ENCODE measurements at places on chromosomes 12 and 14. TPM values are rescaled to one million over a fixed set of nuclear protein-coding genes. Genes with fewer than 3 reads are reported as not detected.

DNA sequence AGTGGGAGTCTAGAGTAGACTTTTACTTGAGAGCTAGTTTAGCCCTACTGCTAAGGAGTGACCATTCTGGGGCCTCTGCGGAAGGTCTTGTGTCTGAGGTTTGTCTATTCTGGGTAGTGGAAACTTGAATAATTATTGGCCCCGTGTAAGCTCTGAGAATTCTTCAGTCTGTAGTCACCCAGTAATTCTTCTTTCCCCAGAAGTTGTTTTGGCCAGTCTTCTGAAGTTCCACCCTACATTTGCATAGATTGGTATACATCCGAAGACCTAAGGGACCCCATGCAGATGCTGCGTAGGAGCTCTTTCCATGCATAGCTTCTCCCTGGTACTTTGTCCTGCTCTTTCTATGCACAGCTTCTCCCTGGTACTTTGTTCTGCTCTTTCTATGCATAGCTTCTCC lies 12.8 kb downstream of the CYP46A1 start:
- no peak for DNase-seq

DNA sequence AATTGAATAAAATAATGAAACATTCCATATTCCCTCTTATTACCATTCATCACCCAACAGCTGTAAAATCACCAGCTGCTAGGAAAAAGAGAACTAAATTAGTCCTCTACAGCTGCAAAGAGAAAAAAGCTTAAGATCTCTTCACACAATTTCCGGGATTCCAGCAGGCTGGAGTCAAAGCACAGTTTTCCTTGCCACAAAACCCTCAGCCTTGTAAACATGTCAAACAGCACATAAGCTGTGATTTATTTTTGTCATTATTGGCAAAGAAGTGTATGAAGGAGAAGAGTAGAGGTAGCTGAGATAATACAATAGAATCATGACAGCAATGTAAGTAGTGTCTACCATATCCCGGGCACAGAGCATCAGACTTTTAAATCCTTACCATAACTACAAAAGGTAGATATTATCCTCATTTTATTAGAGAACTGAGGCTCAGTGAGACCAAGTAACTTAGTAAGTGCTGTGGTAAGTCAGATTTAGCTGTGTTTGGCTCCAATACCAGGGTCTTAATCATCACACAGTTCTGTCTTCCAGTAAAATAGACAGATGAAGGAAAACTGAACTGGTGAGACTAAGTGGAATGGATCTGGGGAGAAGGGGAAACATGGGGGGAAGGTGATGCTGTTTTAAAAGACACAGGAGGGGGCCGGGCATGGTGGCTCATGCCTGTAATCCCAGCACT lies 57.3 kb downstream of the NTN4 start:
- no peak for DNase-seq

RNASE1 gene
- 32.6 TPM for polyA plus RNA-seq

DNA sequence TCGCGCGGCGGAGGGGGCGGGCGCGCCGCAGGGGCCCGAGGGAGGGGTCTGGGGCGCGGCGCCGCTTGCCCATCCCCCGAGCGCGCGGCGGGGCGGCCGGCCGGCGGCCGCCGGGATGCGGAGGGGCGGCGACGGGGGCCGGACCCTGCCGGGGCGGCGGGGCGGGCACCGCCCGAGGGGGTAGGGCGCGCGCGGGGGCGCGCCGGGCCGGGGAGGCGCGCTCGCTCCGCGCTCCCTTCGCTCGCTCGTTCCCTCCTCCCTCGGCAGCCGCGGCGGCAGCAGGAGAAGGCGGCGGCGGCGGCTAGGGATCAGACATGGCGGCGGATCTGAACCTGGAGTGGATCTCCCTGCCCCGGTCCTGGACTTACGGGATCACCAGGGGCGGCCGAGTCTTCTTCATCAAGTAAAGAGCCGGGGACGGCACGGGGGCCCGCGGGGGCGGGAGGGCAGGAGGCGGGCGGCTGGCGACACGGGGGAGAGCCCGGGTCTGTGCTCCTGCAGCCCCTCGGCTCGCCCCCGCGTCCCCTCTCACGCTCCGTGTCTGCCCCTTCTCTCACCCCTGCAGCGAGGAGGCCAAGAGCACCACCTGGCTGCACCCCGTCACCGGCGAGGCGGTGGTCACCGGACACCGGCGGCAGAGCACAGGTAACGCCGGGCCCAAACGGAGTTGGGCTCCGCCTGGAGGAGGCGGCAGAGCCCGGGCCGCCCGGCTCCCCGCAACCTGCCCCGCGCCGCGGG lies at the start of gene PLEKHA5:
Gene PLEKHA5 (plus strand): TSS at position 248 of the 738 bp plus-strand sequence. CDS start 67 bp downstream, at position 315.
- DNase-seq = peak; percentile 72

DNA sequence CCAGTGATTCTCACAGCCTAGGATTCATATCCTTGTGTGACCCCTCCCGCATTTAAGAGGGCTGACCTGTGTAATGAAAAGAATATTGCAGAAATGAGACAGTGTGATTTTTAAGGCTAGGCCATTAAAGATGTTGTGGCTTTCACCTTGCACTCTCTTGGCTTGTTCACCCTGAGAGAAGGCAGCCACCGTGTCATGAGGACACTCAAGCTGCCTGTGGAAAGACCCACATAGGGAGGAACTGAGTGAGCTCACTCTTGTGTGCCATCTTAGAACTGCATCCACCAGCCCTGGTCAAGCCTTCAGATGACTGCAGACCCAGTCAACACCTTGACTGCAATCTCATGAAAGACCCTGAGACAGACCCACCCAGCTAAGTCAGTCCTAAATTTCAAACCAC lies 46.3 kb upstream of the TMPO start:
- no peak for DNase-seq

- DNase-seq = no peak
Measured at GRCh38 chr14:29227631-29228030, 461.0 kb downstream of the FOXG1 start.

DNA sequence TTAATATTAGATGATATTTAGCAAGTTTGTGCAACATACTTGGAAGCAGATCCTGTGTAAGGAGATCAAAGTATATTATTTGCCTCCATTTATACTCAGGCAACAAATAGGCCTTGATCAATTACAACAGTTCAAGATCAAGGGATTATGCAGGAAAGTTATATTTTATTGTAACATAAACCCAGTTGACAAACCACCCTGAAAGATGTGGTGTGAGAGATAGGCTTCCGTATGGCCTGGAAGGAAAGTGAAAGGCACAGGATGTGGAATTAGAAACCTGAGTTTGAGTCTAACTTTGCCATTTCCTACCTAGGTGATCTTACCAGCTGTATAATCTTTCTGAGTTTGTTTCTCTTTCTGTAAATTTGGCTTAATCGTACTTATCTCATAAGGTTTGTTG lies 284.1 kb downstream of the BMP4 start:
- no peak for DNase-seq

DNA sequence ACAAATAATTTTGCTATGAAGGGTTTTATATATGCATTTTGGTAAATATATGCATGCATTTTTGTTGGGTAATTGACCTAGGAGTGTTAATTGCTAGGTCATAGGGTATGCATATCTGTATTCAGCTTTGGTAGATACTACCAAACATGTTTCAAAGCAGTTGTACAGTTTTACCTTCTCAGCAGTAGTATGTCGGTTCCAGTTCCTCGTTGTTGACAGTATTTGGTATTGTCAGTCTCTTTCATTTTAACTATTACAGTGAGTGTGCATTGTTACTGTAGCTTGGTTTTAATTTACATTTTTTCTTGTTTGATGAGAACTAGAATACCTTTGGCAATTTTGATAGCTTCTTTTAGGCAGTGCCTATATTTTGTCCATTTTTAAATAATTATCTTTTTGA lies 98.9 kb downstream of the ARID2 start:
- no peak for DNase-seq

ARHGAP5 gene
- 9.6 TPM for polyA plus RNA-seq

DNA sequence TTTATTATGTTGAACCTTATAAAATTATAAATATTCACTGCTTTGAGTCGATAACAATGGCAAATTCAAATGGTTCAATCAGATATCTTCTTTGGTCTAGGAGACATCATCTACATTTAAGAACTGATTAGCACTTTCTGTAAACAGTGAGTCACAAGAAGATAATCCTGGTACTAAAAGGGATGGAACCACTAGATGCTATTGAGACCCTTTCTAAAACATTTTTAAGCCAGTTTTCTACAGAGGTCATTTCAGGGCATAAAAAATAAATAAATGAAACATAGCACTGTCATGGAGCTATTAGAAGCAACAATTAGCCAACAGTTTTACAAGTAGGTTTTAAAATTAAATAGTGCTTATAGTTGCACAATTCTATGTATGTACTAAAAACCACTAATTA lies 212.2 kb downstream of the DUSP6 start:
- no peak for DNase-seq

GRCh38 chr14:72957213-72957612 lies 30.9 kb downstream of the DCAF4 start:
- DNase-seq = no peak

BIN2 gene
- polyA plus RNA-seq = 1.9 TPM

- DNase-seq = peak; percentile 50
Measured at GRCh38 chr12:54993181-54993835, 8.7 kb upstream of the TESPA1 start.

PMEL gene
- polyA plus RNA-seq = 2.7 TPM

DNA sequence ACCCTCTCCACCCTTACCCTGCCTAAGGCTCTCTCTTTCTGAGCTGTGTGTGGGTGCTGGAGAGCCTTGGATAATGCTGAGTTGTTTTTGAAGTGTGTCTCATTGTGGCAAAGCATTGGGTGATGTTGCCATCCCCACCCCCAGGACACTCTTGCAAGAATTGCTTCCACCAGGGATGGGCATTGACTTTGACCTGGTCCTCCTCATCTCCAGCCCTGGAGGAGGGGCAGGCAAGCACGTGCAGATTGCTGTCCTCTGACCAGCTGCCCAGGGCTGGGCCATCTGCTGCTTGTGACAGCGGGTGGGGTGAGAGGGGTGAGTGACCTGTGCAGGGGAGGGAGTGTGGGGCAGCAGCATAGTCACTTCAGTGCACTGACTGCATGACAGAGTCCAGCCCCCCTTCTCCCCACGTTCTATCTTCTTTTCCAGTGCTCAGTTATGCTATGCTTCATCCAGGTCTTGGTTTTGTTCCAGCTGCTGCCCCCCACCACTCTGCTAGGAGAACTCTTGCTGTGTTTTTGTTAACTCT lies 26.2 kb downstream of the SUSD6 start:
- DNase-seq = peak; percentile 67

DNA sequence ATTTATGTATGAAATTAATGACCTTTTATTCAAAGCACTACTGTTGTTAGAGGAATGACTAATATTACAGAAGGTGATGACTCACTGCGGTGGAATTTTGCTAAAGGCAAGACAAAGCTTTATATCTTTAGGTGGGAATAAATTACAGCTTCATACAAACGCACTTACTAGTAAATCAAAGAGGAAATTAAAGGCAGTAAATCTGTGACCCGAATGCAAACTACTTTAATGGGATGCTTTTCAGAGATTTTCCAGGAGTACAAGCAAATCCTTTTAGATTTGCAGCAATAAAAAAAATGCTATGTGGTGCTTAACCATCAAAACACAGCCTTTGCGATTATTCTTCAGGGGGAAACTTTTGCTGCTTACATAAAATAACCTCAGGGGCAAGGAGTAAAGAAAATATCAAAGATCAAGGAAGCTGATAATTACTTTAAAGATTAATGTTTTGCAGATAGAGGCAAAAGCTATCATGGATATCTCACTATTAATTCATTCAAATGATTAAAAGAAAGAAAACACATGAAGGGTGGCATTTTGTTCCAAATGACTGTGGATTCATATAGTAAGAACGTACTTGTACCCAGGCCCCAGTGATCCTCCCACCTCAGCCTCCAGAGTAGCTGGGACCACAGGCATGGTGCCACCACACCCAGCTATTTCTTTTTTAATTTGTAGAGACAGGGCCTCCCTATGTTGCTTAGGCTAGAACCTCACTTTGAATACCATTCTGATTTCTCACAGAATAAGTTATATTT lies 98.9 kb downstream of the DENND5B start:
- no peak for DNase-seq

DNA sequence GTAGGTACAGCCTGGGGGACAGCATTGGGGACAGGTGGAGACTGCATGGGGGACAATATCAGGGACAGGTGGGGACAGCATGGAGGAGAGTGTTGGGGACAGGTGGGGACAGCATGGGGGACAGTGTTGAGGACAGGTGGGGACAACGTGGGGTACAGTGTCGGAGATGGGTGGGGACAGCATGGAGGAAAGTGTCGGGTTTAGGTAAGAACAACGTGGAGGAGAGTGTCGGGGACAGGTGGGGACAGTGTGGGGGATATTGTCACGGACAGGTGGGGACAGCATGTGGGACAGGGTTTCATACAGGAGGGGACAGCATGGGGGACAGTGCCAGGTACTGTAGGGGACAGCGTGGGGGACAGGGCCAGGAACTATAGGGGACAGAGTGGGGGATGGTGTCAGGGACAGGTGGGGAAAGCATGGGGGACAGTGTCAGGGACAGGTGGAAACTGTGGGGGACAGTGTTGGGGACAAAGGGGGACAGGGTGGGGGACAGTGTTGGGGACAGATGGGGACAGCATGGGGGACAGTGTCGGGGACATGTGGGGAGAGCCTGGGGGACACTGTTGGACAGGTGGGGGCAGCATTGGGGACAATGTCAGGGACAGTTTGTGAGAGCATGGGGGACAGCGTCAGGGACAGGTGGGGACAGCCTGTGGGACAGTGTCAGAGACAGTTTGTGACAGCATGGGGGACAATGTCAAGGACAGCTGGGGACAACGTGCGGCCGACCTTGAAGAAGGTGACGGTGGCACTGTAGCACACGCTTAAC lies 213.1 kb downstream of the TMEM121 start:
- no peak for DNase-seq
